ENCODE measurements at places on chromosomes 7 and 10. TPM values are rescaled to one million over a fixed set of nuclear protein-coding genes. Genes with fewer than 3 reads are reported as not detected.

The HOGA1 gene
- not detected for polyA plus RNA-seq

The NANOS1 gene
- not detected for polyA plus RNA-seq

The ACTL6B gene
- polyA plus RNA-seq, result not detected

The KLF14 gene
- 0.11 TPM for polyA plus RNA-seq

The EIF3B gene
- polyA plus RNA-seq, result 84.4 TPM

The PDCD4 gene
- polyA plus RNA-seq, result 319 TPM

The ELFN1 gene
- 0.54 TPM for polyA plus RNA-seq

The CDNF gene
- 1.1 TPM for polyA plus RNA-seq

The CEP55 gene
- polyA plus RNA-seq, result 0.53 TPM

The HMX3 gene
- not detected for polyA plus RNA-seq

The CCZ1B gene
- polyA plus RNA-seq, result 37.5 TPM

The CCDC172 gene
- polyA plus RNA-seq, result not detected

The UNCX gene
- polyA plus RNA-seq, result not detected

The CALML5 gene
- polyA plus RNA-seq, result not detected

The IFIT5 gene
- polyA plus RNA-seq, result 17.3 TPM

The VGF gene
- not detected for polyA plus RNA-seq

The ENTPD7 gene
- 0.99 TPM for polyA plus RNA-seq

The MTG1 gene
- 51.8 TPM for polyA plus RNA-seq

The PSAP gene
- 625 TPM for polyA plus RNA-seq

The AGMO gene
- polyA plus RNA-seq, result not detected

The IRF5 gene
- polyA plus RNA-seq, result 132 TPM

The OPN1SW gene
- polyA plus RNA-seq, result not detected

The ZNF722 gene
- not detected for polyA plus RNA-seq

The AZGP1 gene
- polyA plus RNA-seq, result not detected

The PDE1C gene
- not detected for polyA plus RNA-seq

The PNPLA8 gene
- polyA plus RNA-seq, result 50.2 TPM

The MMRN2 gene
- polyA plus RNA-seq, result not detected

The MOGAT3 gene
- not detected for polyA plus RNA-seq

The PRR15 gene
- not detected for polyA plus RNA-seq

The UBTD1 gene
- polyA plus RNA-seq, result 1.2 TPM

The PPP1R9A gene
- polyA plus RNA-seq, result 2.2 TPM

The CUEDC2 gene
- polyA plus RNA-seq, result 51.8 TPM

The AGR3 gene
- polyA plus RNA-seq, result not detected

The YAE1 gene
- 11.5 TPM for polyA plus RNA-seq

The VTI1A gene
- 32.0 TPM for polyA plus RNA-seq
